ENCODE measurements at places on chromosomes 4 and X. TPM values are rescaled to one million over a fixed set of nuclear protein-coding genes. Genes with fewer than 3 reads are reported as not detected.

DNA sequence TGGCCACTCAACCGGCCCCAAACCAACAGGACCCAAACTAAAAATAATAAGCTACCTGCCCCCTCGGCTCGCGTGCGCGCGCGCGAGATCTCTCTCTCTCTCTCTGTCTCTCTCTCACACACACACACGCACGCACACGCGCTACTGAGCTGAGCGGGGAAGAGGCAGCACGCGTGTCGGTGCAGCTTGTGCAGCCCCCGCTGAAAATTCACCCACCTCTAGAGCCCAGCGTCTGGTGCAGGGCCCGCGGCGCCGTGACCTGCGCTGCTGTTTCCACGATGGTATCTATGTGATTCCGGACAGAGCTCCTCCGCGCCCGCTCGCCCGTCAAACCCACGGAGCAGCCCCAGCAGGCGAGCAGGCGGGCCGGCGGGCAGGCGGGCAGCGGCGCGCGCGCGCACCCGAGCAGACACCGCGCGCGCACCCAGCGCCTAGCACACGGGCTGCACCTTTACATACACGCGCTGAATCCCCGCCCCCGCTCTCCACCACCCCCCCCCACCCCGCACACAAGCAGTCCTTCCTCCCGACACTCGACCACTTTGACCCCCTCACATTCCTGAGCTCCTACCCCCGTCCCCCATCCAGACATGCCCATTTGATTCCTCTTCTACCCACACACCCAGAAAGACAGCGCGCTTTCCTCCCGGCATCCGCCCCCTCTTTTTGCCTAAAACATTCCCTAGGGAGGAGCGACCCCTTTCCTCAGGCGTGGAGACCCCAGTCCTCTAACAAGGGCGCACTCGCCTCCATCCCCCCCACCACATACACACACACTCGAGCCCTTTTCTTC lies 1.0 kb downstream of the SLITRK4 start:
- DNase-seq, result no peak

- peak; percentile 72 for DNase-seq
These were observed 117.5 kb downstream of the DNAAF6 start for GRCh38 chrX:107323786-107324492.

DNA sequence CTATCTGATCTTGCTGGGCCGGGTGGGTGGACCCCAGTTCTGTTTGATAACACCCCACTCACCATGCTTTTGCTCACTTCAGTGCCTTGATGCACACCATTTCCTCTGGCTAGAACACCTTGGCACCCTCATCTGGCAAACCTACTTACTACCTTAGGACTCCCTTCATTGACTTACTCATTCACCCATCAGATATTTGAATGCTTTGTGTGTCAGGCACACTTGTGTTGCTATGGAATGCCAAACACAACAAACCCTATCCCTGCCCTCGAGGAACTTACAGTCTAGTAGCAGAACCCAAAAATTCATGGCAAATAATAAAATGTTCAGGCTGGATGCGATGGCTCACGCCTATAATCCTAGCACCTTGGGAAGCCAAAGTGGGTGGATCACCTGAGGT lies 13.9 kb downstream of the CCNG2 start:
- no peak for DNase-seq

Gene RGN
- total RNA-seq, result 5.8 TPM

Gene CXCL1
- 132 TPM for total RNA-seq

Gene KIF4A
- total RNA-seq, result 2.4 TPM
